ENCODE measurements at places on chromosomes 12 and 14.
A peak's percentile ranks its signal among the peaks of the same experiment; 100 is the strongest.

DNA sequence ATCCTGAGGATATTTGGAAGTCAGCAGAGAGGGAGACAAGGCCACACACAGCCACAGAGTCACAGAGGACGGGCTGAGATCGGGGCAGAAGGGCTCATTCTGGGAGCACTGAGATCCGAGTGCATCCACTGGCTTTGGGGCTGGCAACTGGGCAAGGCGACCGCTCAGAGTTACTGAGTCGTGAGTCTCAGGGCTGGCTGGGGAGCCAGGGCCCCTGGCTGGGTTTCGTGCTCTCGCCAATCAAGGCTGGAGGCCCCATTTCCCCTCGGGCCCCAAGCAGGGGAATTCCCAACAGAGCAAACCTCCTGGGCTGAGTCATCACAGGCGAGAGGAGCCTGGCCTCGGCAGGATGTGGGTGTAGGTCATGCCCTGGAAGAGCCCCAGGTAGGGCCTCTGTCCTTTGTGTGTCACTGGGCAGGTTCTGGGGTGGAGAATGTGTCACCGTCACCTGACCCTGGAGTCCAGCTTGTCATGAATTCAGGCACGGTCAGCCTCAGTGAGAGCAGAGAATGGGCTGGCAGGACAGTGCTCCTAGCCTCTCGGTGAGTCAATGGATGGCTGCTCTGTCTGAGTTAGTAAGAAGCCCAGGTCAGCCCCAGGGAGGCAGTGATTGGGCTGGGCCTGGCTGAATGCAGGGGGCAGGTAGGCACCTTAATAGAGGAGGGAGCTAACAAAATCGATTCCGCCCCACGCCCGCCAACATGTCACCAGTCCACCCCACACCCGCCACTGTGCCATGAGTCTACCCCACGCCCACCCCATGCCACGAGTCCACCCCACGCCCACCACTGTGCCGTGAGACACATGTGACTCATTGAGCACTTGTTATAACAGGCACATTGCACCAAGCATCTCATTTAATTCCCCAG lies 16.9 kb downstream of the ASB2 start:
- peak; percentile 29 for DNase-seq

- no peak for DNase-seq
Observed at GRCh38 chr12:6854036-6854435, 2.1 kb downstream of the USP5 start.

- DNase-seq, result no peak
Observed at GRCh38 chr14:70784886-70785285, 24.4 kb downstream of the MAP3K9 start.

DNA sequence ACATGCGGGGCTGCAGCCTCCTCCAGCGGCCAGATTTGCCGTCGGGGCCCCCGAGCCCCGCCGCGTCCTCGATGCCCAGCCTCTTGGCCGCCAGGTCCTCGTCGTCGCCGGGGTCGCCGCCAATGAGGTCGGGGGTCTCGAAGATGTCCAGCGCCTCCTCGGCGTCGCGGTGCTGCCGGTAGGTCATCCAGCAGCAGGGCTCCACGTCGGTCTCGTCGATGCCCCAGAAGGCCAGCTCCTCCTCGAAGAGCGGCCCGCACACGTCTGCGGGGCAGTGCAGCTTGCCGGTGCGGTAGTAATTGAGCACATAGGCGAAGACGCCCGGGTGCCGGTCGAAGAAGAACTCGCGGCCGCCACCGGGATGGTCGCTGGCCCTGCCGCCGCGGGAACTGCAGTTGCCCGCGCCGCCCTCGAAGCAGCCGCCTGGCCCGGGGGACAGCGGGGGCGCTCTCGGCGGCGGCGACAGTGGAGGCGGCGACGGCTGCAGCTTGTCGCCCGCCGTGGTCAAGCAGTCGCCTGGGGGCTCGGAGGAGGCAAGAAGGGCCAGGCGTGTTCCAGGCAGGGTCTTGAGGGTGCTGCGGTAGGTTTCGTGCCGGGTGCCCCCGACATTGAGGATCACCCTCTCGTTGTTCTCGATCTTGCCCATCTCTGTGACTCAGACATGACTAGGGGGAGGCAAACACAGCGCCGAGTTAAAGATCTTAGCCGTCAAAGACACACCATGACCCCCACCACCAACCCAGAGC lies 2.1 kb downstream of the KCNC2 start:
- DNase-seq, result no peak

DNA sequence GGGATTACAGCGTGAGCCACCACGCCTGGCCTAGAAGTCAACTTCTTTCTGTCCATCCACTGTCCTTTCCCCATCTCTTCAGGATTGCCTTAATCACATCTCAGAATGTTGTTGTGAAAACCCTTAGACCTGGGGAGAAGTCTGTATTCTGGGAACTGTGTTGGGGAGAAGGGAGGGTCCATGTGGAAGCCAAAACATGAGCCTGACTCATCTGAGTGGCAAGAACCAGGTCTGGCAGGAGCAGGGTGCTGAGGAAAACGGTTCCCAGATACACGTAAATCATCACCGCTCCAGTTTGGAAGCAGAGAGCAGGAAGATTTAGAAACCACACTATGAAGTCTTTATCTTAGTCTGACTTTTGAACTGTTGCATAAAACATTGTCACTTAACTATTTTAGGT lies 245.6 kb upstream of the RGS6 start:
- DNase-seq, result no peak

DNA sequence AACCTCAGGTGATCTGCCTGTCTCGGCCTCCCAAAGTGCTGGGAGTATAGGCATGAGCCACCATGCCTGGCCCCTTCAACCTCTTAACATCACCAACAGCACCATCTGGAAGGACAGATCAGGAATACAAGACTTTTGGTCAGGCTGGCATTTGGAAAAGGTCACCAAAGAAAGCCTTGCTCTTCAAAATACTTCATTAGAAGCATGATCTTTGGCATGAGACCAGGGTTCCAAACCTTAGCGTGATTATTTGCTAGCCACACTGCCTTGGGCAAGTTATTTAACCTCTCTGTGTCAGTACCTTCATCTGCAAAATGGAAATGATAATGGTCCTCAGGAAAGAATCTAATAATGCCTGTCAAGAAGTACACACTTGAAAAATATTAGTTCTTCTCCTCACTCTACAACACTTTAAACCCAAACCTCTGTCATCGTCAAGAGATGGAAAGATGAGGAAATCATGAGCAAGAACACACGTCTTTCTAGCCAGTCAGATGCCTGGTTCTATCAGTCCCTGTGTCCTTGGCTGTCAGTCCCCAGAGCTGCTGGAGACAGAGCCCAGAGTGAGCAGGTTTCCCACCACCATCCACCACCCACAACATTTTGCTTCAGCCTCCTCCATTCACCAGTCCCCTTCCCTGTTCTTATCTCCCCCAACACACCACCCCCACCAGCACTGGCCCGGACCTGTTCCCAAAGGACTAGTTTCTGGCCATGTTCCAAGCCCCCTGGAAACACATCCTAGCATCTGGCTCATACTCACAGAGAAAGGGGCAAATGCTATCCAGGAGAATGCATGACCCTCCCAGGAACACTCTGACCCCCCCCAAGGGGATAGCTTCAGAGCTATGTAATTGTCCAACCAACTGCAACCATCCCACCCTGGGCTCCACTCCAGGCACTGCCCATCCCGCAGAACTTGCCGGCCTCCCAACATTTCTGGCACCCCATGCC lies 2.0 kb downstream of the ADCY6 start:
- DNase-seq, result no peak

GRCh38 chr14:49367696-49368095 lies 218.5 kb downstream of the RPS29 start:
- DNase-seq, result no peak

All from pons (tissue), 1 donor.